GM03348 (cell line): ENCODE measurements at places on chromosomes 13 and 19.

- no peak for DNase-seq
Measured at GRCh38 chr13:29118471-29118870, 298.3 kb downstream of the MTUS2 start.

GRCh38 chr19:31275068-31275334 is 74.2 kb downstream of the TSHZ3 start:
- no peak for DNase-seq

DNA sequence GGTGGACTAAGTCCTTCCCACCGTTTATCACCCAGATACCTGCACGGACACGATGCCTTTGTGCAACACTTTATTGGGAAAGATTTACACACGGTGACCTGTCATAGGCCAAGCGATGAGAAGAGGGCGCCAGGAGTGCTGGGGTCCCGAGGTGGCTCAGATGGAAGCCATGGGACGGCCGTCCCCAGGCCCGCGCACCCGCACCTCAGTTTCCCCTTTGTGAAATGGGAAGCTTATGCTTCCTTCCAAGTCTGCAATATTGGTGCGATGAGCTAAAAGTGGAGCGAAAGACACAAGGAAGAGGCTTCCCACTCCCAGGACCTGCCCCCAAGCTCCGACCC is 369 bp upstream of the TMC4 start:
- DNase-seq, result no peak

- DNase-seq, result no peak
Measured at GRCh38 chr13:72165276-72165675, 298.3 kb upstream of the DACH1 start.

DNA sequence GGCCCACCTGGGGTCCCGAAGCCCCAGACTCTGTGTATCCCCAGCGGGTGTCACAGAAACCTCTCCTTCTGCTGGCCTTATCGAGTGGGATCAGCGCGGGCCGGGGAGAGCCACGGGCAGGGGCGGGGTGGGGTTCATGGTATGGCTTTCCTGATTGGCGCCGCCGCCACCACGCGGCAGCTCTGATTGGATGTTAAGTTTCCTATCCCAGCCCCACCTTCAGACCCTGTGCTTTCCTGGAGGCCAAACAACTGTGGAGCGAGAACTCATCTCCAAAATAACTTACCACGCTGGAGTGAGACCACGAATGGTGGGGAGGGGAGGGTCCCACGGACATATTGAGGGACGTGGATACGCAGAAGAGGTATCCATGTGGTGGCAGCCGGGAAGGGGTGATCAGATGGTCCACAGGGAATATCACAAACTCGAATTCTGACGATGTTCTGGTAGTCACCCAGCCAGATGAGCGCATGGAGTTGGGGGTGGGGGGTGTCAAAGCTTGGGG is 1.0 kb upstream of the ICAM5 start:
- DNase-seq, result peak; percentile 84

DNA sequence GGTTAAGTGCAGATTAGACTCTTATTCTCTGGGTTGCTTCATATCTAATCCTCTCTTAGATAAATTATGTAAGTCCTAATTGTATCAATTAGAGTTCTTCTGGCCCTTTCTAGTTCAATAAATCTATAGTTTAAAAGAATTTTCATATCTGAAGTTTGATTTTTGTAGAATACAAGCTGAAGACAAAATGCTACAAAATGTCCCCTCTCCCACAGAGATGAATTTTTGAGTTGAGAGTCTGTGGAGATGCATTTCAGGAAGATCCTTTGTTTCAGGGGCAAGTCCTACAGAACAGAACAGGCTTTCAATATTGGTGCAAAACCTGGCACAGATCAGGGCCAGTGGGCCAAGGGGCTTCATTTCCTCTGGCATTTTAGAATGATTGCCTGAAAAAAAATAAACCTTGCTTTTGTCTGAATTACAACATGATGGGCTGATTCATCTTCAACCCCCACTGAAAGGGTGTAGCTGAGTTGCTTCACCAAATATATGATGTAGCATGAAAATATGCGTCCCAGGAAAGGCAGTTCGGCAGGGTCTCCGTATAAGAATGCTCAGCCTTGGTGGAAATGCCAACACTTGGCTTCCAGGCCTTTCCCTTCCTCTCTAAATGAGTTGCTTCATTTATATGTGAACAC is 6.4 kb upstream of the IPO5 start:
- DNase-seq, result peak; percentile 91

DNA sequence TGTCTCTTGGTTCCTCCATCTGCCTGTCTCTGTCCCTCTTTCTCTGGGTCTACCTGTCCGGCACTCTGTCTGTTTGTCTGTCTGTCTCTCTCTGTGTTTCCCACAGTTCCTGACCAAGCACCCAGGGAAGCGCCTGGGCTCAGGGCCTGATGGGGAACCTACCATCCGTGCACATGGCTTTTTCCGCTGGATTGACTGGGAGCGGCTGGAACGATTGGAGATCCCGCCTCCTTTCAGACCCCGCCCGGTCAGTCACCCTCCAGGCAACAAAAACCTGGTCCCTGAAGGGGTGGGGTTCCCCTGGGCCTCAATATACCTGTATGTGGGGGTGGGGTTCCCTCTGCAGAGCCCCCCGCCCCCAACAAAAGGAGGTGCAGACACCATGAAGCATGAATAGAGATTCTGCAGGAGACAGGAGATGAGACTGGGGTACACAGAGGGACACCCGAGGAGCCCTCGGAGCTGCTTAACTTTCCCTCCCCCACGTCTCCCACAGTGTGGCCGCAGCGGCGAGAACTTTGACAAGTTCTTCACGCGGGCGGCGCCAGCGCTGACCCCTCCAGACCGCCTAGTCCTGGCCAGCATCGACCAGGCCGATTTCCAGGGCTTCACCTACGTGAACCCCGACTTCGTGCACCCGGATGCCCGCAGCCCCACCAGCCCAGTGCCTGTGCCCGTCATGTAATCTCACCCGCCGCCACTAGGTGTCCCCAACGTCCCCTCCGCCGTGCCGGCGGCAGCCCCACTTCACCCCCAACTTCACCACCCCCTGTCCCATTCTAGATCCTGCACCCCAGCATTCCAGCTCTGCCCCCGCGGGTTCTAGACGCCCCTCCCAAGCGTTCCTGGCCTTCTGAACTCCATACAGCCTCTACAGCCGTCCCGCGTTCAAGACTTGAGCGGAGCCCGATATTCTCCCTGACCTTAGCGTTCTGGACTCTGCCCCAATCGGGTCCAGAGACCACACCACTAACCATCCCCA is 2.6 kb upstream of the CACNG7 start:
- DNase-seq, result peak; percentile 89

- no peak for DNase-seq
Measured at GRCh38 chr19:31109636-31110035, 239.6 kb downstream of the TSHZ3 start.

DNA sequence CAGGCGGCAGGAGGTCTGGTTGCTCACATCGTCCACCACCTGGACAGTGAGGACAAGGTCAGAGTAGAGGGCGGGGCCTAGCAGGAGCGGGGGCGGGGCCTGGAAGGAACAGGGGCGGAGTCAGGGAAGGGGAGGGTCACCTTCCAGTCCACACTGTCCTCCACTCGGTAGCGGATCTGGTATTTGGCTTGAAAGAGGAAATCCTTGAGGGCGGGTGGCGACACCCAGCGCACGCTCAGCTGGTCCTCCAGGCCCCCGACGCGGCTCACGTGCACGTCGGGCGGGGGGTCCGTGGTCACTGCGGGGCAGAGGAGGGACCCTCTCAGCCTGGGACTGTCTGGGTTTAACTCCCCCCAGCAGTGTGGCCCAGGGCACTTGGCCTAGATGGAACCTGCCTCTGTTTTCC is 8.2 kb downstream of the REX1BD start:
- peak; percentile 62 for DNase-seq
